ENCODE measurements at places on chromosomes 1 and 21.

DNA sequence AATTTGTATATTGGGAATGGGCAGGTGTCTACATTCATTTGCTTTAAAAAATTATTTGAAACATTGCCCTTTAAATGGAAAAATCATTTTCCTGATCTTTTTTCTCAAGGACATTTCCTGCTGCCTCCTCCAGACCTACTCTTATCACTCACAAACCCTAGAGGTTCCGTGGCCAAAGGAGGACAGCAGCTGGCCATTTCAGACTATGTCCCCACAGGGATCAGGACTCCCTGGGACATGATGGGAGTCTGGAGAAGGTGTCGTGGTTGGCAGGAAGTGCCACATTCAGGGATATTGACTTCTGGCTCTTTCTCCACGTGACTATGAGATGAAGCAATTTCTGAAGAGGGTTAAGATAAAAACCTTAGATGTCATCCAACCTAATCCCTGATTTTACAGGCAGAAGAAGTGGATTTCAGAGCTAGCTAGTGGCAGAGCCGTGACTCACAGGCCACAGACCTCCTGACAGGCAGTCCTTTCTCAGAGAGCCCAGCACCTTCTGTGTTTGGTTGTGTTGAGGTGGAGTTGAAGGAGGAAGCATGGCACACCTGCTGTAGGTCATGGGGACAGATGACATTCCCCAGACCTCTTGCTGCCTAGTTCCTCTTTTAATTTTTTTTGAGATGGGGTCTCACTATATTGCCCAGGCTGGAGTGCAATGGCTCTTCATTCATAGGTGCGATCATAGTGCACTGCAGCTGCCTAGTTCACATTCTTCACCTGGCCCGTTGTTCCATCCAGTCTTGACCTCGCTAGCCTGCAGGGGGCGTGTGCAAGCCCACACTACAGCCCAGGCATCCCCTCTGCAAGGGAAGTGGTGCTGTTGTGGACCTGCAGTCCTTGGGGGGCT lies 25.5 kb upstream of the IL10 start:
- no peak for DNase-seq

DNA sequence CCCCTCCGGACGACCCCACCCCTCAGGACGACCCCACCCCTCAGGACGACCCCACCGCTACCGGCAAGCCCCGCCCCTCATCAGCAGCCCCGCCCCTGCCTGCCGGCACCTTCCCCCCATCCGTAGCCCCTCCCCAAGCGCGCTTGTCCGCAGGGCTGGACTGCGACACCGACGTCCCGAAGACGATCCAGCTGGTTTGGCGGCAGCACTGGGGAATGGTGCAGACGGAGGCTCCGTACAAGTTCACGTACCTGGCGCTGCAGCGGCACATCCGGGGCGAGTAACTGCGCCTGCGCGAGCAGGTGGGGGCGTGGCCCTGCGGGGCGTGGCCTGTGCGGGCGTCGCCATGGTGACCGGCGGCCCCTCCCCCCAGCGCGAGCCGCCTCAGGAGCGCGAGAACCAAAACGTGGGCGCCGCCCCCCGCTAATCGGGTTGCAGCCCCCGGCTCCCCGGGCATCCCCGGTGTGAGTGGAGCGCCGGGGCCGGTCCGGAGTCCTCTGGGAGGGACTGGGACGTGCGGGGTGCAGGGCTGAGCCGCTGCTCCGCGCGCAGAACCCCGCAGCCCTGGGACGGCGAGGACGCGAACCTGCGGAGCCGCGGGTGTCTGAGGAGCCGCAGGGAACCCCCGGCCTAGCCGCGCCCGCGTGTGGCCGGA lies 4.9 kb downstream of the RNF223 start:
- no peak for DNase-seq

GRCh38 chr1:206001476-206001888 lies 1.7 kb downstream of the RAB7B start:
- DNase-seq = peak; percentile 85

GRCh38 chr1:241240069-241240468 lies 116.9 kb downstream of the RGS7 start:
- no peak for DNase-seq

- no peak for DNase-seq
Observed at GRCh38 chr1:52127181-52128180, 14.4 kb upstream of the ZFYVE9 start.

GRCh38 chr21:42289926-42290325 lies 25.3 kb downstream of the TFF3 start:
- no peak for DNase-seq

GRCh38 chr1:213066363-213066762 lies 15.3 kb downstream of the RPS6KC1 start:
- no peak for DNase-seq

- DNase-seq = peak; percentile 45
Observed at GRCh38 chr21:45572783-45573451, 30.7 kb upstream of the SLC19A1 start.

GRCh38 chr1:101463195-101463594 lies 226.4 kb downstream of the S1PR1 start:
- no peak for DNase-seq

DNA sequence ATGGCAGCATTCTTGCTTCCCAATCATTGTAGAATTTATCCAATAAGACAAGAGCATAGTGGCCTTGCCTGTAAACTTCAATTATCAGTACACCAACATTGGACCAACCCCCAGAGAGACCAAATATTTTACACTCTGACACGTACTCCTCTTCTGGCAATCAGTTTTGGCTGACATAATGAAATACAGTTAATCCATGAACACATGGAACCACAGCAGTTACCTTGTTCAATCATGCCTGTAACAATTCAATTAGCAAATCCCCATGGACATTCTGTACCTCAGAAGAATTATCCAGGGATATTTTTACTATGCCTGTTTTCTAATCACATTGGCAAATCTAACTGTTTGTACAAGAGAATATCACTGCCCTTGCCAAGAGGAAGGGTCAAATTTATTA lies 2162.0 kb downstream of the MRPL39 start:
- DNase-seq = no peak

DNA sequence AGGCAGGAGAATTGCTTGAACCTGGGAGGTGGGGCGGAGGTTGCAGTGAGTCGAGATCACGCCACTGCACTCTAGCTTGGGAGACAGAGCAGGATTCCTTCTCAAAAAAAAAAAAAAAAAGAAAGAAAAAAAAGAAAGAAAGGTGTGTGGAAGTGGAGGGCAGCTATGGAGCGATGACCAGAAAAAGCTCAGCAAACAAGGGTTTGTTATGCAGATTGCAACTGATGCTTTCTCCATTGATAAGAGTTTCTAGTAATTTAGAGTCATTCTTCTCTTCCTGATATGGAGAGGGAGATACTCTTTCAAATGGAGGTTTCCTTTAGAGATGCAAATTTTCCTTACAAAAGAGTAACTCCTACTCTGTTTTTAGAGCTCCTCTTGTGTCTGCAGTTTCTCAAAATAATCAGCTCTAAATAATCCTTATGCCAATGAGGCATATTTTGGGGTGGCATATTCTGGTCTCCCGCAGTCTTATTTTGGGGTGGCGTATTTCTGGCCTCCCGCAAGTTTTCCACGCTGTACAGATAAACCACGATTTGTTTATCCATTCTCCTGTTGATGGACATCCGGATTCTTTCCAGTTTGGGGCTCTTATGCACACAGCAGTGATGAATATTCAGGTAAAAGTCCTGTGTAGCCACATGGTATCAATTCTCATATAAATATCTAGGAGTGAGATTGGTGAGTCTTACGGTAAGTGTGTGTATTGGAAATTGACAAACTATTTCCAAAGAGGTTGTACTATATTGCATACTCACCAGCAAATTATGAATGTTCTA lies 30.7 kb upstream of the RCC2 start:
- DNase-seq = no peak

- no peak for DNase-seq
Observed at GRCh38 chr1:12416101-12416500, 186.3 kb downstream of the VPS13D start.

GRCh38 chr1:48245106-48245505 lies 22.6 kb downstream of the SLC5A9 start:
- no peak for DNase-seq

- DNase-seq = no peak
Observed at GRCh38 chr1:227372726-227373130, 54.4 kb upstream of the CDC42BPA start.

GRCh38 chr1:245986404-245987218 lies 520.5 kb downstream of the SMYD3 start:
- no peak for DNase-seq

GRCh38 chr21:37758982-37759381 lies 157.3 kb downstream of the KCNJ6 start:
- DNase-seq = no peak

- DNase-seq = no peak
Observed at GRCh38 chr1:209643285-209644020, 8.8 kb downstream of the LAMB3 start.

DNA sequence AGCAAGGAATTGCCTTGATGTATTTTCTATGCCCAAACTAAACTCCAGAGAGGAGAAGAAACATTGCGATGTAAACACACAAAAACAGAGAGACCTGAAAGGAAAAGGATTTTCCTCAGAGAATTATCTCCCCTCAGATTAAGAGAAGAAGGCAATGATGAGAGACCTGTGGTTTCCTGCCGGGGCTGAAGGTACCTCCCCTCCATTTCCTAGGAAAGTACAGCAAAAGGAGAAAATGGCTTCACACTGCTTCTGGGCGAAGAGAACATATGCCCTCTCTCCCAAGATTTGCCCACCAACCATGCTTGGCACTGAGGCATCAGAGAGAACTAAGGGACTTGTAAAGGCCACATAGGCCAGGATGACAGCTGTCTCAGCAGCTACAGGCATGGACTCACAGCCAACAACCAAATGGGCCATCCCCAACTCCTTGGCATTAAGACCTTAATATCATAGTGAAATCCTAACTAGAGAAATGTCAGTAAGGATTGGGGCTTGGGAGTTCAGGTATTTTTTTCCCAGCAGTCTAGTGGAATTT lies 523.0 kb downstream of the PTPRC start:
- no peak for DNase-seq

GRCh38 chr1:1175221-1176062 lies 1.8 kb downstream of the TTLL10 start:
- no peak for DNase-seq

- DNase-seq = no peak
Observed at GRCh38 chr21:39669976-39670661, 57.4 kb downstream of the B3GALT5 start.

GRCh38 chr1:182054698-182055326 lies 6.7 kb downstream of the ZNF648 start:
- no peak for DNase-seq

- DNase-seq = no peak
Observed at GRCh38 chr21:27143476-27143875, 176.6 kb upstream of the ADAMTS5 start.

DNA sequence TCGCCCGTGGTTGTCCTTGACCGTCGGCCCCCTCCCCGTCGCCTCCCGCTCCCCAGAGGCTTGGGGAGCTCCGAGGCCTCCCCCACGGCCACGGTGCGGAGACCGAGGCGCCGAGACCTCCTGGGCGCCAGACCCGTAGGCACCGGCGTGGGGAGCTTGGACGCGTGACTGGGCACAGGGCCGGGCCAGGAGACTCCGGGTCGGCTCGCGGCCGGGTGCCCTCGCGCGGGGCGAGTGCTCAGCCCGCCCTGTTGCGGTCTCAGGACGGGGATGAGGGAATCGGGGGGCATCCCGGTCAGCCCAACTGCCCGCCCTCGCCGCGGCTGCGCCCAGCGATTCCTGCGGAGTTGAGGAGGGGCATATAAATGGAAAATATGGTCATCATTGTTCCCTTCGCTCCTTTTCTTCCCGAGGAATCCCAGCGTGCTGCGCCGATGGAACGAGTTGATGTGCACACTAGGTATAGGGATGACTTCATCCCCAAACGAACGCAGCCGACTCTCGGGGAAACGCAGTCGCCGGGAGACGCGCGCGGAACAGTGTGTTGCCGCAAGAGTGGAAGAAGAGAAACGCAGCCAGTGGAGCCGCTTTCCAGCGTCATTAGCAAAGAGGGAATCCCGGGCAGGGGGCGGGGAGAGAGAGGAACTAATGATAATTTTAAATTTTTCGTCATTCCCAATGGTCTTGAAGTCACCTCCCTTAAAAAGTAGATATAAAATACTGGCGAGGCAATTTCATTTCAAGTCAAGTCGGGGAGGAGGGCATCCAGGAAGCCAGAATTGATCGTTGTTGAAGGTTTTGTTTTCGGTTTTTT lies 747 bp upstream of the ENAH start:
- DNase-seq = no peak

GRCh38 chr21:40652436-40652835 lies 194.5 kb downstream of the DSCAM start:
- no peak for DNase-seq

- DNase-seq = peak; percentile 64
Observed at GRCh38 chr1:25504706-25505595, 38.5 kb upstream of the LDLRAP1 start.

GRCh38 chr21:41739011-41739410 lies 27.8 kb downstream of the RIPK4 start:
- DNase-seq = no peak

- DNase-seq = no peak
Observed at GRCh38 chr1:17119773-17120480, 676 bp upstream of the PADI2 start.

- peak; percentile 47 for DNase-seq
Observed at GRCh38 chr21:38944903-38945302, 139.2 kb downstream of the ETS2 start.

- no peak for DNase-seq
Observed at GRCh38 chr1:167442854-167443565, 75.3 kb downstream of the CD247 start.

GRCh38 chr1:230909974-230910754 lies 41.8 kb upstream of the C1orf198 start:
- no peak for DNase-seq

- DNase-seq = no peak
Observed at GRCh38 chr1:55288245-55288644, 73.1 kb upstream of the USP24 start.

DNA sequence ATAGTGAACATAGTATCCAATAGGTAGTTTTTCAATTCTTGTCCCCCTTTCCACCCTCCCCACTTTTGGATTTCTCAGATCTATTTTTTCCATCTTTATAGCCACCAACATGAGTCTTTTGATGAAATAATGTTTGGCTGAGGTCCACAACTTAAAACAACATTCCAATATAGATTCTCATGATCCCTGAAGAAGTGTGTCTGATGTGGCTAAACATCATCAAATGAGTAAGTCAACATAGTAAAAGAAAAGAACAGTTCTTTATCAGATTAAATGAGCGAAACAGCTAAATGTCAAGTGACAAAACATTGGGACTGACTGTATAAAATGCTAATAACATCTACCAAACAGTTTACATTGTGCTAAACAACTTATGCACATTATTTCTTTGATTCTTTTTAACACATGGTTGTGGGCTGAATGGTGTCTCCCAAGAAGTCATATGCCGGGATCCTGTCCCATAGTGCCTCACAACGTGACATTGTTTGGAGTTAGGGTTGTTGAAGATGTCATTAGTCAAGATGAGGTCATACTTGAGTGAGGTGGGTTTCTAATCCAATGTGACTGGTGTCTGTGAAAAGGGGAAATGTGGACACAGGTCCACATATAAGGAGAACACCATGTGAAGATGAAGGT lies 453.6 kb downstream of the LTN1 start:
- DNase-seq = no peak

DNA sequence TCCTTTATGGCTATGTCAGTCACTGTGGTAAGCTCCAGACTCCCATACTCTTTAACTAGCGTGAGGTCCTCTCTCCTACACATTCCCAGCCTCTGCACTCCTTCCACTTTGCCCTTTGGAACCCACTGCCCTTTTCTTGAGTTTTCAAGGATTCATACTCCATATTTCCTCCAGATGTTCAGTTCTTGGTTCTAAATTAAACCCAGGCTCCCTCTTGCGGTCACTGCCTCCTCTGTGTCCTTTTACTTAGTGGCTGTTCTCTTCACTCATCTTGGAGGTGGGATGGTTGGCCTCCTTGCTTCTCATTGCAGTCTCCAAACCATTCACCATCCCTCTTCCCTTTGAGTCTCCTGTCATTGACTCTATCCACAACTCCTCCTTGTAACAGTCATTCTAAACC lies 208.1 kb downstream of the TGFB2 start:
- no peak for DNase-seq

Data from mesenteric fat pad (tissue), 1 donor.